ENCODE measurements at places on chromosomes 5 and 9.

GRCh38 chr9:90343991-90344390 lies 298.6 kb downstream of the DIRAS2 start:
- DNase-seq = no peak

DNA sequence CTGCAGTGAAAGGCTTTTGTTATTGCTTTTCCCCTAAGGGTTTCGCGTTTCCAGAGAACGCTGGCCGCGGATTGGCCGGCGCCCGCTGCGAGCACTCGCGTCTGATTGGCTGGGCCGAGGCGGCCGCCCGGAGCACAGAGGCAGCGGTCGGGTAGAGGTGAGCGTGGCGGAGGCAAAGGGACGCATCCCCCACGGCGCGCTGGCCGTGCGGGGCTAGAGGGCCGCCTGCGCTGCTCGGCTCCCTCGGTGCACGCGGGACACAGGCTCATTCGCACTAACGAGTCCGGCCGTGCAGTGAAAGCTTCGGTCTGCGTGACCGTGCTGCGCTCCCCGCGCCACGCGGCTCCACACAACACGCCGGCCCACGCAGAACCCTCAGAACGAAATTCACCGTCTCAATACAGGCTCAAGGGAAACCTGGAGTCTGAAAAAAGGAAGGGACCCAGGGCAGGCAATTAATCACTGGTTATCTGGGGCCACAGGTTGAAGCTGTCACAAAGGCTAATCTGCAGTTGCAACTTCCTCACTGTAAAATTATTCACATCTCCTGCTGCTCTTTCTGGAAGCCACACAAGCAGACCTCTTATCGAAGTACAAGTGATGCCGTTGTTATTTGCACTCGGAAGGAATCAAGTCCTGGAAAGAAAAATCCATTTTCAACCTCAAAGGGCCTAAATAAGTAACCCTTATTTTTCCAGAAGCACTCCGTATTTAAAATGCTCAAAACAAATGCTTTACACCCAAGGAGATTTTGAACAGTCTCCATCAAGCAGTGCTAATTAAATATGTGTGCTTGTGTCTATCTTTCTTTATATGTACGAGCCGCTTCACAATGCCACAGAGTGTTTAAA lies 94.6 kb downstream of the ZNF608 start:
- peak; percentile 82 for DNase-seq

- DNase-seq = no peak
These were observed 66.3 kb upstream of the COL5A1 start for GRCh38 chr9:134575103-134575900.

- DNase-seq = no peak
These were observed 8.0 kb downstream of the CCNG1 start for GRCh38 chr5:163445345-163445744.

- no peak for DNase-seq
These were observed 39.0 kb downstream of the RGS3 start for GRCh38 chr9:113502427-113503034.

DNA sequence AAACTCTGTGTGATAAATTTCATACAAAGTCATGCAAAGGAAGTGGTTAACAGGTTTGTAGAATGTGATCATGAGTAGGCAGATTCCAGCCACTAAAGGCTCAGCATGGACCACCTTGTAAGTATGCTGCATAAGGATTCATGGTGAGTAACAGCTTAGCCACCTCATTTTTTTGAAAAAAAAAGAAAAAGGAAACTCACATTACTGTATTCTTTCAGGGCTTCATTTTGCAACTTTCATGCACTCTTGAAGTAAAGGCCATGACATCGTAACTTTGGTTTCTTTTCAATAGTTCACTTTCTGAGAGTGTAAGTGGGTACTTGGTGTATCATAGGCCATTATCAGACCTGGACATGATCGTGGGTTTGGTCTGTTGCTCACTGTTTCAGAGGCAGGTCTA lies 175.1 kb downstream of the PCSK1 start:
- no peak for DNase-seq

GRCh38 chr9:98396656-98397055 lies 141.2 kb upstream of the TBC1D2 start:
- DNase-seq = no peak

DNA sequence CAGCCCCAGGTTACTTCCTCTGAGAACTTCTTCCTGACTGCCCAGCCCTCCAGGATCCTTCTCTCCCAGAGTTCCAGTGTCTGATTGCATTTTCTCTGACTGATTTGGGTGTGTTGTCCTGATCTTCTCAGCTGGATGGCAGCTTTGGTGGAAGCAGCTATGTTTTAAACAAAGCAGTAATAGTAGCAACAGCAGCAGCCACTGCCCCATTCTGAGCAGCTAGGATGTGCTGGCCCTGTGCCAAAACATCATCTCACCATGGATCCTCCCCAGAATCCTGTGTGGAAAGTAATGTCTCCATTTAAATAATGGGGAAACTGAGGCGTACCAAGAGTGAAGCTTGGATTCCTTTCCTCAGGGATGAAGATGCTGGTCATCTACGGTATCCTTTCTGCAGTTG lies 46.4 kb upstream of the PSD2 start:
- no peak for DNase-seq

DNA sequence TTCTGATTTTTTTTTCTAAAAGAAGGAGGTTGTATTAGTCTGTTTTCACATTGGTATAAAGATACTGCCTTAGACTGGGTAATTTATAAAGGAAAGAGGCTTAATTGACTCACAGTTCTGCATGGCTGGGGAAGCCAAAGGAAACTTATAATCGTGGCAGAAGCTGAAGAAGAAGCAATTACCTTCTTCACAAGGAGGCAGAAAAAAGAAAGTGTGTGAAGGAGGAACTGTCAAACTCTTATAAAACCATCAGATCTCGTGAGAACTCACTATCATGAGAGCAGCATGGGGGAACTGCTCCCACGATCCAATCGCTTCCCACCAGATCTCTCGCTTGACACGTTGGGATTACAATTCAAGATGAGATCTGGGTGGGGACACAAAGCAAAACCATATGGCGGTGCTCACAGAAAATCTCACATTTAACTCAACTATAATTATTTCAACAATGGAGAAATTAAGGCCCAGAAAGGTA lies 27.1 kb downstream of the DPYSL3 start:
- DNase-seq = no peak

DNA sequence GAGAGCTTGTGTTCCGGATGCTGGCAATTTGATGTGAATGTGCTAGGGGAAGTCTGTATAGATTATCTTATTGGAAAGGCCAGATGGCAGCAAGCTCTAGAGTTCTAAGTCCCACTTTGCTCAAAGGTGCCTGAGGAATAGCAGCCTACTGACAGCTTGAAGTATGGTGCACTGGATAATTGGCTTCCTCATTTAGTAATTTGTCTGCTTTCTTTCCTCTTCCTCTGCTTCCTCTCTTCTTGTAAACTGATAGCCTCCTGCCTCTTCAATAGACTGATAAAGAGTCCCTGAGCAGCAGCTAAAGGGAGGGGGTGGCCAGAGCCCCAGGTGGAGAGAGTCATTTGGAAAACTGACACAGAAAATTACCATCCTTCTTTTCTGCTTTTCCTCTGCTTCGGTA lies 177.3 kb downstream of the FGF1 start:
- DNase-seq = no peak

- no peak for DNase-seq
These were observed 10.9 kb upstream of the PCDHB1 start for GRCh38 chr5:141040093-141040770.
